Myocyte (in vitro differentiated cells): ENCODE measurements at places on chromosomes 12 and 14.
A peak's percentile ranks its signal among the peaks of the same experiment; 100 is the strongest.

GRCh38 chr14:60878536-60878935, 102.3 kb downstream of the TRMT5 start:
- no peak for DNase-seq

DNA sequence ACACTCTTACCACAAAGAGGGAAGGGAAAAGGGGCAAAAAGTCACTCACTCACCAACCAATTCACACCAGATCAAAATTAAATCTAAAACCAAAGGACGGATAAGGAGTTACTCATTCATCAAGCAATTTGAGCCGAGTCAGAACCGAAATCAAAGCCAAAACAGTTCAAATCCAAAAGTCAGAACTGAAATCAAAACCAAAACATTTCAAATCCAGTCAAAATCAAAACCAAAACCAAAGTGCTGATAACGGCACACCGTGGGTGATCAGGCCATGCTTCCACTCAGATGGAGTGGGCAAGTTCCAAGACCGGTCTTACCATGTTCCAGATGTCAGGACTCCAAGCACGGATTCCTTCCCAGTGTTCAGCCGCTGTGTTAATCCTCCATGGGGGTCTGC, 139.5 kb downstream of the SLC38A6 start:
- no peak for DNase-seq

DNA sequence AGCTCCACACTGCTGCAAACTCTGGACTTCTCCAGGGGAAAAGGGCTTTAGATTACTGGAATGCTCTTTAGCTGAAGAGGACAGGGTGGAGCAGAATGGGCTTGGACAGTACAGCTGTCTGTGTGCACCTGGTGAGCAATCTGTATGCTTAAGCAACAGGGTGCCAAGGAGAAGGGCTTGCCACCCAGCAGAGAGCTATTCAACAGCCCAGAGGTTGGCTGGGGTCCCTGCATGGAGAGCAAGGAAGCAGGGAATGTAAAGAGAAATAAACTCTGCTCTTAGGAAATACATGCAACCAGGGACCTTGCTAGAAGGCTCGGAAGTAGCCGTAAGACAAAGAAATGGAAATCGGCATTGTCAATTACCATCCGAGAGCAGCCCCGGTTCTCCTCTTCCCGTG, 53.0 kb upstream of the CORO1C start:
- no peak for DNase-seq

GRCh38 chr14:21384494-21384851, 654 bp upstream of the SUPT16H start:
- DNase-seq: no peak

- DNase-seq: no peak
These were observed 389.2 kb downstream of the EGLN3 start for GRCh38 chr14:33561488-33562175.

DNA sequence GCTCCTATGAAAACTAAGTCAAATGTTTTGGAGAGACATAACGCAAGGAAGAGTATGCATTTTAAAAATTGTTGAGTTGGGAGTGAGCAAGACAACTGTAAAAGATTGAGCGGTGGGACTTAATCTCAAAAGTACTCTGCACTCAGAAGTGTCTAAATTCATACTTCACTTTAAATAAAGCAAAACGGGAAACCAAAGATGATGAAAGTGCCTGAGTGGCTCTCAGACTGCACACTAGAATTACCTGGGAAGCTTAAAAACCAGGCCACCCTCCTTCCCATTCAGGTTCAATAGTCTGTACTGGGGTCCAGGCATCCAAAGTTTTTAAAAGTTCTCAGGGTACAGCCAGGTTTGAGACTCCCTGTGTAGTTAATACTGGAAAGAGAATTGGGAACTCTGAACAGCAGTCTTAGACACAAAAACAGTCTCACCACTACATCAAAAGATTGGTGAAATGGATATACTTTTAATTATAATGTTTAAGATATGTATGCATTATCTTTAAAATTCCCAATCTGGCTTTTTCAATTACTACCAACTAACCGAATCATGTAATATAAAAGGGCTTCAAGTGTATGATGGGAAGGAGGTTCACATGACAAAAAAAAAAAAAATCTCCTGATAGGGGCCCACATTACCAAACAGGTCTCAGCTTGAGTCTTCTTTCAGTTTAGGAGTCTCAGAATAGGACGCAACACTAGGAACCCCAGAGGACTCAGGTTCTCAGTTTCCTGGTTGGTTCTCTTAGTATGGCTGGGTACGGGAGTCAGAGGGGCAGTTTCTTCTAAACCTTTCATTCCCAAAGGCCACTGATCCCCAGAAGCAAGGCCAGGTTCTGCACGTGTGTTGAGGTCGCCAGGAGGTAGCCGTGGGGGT, 1.0 kb downstream of the HOMEZ start:
- peak; percentile 16 for DNase-seq

DNA sequence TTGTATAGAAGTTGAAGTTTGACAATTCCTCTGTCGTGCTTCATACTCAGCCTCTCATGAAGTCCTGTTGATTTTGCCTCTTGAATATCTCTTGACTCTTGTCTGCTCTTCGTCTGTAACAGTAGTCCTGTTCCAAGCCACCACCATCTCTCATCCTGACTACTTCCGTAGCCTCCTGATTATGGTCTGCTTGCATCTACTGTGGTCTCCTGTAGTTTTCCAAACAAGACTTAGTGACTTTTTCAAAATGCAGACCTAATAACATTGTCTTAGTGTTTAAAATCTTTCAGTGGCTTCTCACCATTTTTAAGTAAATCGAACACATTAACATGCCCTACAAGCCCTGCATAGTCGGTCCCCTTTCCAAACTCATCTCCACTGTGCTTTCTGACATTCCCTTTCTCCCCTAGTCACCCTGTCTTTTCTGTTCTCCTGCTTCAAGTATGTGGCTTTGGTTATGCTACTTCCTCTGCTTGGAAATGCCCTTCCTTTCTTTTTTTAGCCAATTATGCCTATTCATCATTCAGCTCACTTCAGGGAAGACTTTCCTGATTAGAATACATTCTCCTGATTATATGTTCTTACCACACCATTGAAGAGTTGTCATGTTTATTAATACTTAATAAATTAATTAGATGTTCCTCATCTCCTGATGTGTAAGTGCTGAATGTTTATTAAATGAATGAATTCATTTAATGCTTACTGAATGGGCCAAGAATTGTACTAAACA, 2.0 kb downstream of the SCYL2 start:
- DNase-seq: peak; percentile 6

GRCh38 chr14:90870950-90871604, 54.8 kb upstream of the TTC7B start:
- no peak for DNase-seq

- DNase-seq: no peak
These were observed 69.2 kb downstream of the LIN7A start for GRCh38 chr12:80868576-80868975.

GRCh38 chr14:30894923-30895515, 20.7 kb downstream of the COCH start:
- DNase-seq: no peak

DNA sequence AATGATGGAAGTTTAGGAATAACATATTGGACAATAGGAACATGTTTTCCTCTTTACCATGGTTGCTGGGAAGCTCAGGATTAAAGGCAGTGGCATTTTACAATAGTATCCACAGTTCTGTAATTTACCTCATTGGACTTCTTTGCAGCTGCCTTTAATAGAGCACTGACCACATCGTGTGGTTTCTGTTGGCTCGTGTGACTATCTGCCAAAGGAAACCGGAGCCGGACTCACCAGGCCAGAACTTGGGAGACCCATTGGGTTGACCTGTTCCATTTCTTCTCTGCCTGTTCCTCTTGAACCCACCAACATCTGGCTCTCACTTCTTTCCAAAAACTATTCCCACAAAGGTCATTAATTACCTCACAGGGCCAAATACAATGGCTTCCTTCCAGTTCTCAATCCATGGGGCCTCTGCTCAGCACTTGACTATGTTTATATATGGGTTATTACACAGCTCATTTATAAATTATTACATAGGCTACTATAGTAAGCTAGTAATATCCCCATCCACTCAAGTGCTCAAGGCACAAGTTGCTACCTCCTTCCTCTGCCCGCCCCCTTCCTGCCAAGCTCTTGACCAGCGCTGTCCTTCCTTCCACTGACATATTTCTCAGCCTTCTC, 121.5 kb upstream of the VASH1 start:
- DNase-seq: peak; percentile 11

- DNase-seq: no peak
These were observed 46.8 kb downstream of the KCNC2 start for GRCh38 chr12:75162845-75163244.

DNA sequence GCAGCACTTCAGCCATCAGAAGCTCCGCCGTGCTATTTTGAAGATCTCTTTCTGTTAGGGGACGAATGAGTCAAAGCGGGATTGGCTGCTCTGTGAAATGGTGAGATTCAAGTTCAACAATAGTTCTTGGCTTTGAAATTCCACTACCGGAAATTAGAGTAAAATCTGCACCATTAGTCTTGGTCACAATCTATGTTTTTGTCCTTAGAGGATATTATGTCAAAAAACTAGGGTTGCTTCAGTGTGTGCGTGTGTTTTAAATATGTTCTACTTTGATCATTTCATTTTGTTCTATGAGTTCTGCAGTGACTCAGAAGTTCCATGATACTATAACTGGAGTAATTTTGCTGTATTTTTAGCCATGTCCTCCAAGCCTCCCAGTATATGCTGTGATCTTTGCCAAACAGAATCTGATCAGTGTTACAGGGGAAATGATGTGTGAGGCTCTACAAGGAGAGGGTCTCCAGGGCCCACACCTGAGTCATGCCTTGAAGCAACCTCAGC, 22.6 kb downstream of the GPHB5 start:
- no peak for DNase-seq

DNA sequence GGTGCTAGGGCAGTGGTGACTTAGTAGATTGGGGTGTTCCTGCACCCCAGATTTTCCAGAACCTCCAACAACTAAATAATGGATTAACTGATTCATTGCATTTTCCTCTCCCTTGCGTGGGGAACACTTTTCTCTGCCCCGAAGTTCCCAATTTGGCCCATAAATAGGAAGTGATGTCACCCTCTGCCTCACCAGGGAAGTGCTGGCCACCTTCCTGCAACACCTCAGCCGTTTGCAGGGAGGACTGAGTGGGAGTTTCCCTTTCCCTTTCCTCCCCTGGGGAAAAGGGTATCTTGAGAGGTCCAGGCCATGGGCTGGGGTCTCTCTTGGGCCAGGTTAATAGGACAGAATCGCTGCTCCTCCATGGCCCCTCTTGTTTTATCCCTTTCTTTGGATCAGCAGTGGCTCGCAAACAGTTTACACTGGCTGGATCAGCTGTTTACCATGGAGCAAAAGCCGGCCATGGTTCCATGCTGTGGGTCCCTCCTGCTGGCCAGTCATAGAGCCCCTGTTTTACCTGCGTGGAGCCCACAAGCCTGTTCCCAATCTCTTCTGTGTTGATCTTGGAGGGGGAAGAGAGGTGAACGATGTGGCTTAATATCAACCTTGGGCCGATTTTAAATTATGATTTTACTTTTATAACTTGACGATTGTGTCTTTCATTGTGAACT, 91.6 kb upstream of the VRK1 start:
- no peak for DNase-seq
